SK-N-SH (cell line): ENCODE measurements at places on chromosomes 2 and 18.

DNA sequence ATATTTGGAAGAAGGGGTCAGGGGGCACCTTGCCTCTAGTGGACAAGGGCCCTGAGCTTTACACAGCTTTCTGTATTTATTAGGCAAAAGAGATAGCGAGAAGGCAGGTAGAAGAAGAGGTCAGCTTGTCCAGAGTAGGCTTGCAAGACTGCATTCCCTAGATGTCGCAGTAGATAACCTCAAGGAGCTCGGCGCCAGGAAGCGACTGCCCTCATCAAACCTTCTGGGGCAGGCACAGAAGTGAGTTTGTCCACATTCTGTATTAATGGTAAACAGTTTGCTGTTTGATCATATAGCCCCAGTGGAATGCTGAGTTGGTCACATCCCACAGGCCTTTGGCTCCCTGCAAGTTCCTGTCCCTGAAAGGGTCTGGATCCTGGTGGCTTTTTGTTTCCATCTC, 7.0 kb downstream of the CHCHD5 start:
- DNase-seq, result no peak

GRCh38 chr2:185142677-185143076, 544.3 kb downstream of the ZNF804A start:
- DNase-seq, result no peak

DNA sequence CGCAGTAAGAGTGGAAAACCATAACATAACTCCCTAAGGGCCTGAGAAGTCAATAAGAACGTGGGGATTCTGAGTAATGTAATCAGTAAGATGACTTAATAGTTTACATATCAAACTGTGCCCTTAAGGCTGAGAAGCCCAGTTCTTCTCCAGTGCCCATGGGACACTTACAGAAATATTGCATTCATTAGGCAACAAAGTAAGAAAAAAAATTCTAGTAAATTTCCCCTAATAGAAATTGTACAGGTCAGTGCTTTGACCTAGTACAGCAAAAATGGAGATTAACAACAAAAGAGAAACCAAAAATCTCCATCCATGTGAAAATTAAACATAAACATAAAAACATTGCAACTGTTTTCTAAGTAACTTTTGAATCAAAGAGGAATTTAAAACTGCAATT, 139.8 kb upstream of the HS6ST1 start:
- DNase-seq, result no peak

GRCh38 chr2:110143982-110144381, 28.4 kb upstream of the MALL start:
- DNase-seq, result no peak

- DNase-seq, result no peak
Measured at GRCh38 chr2:218956039-218956438, 3.4 kb upstream of the CDK5R2 start.

- DNase-seq, result peak; percentile 99
Measured at GRCh38 chr2:9205963-9206948, at the start of gene ASAP2. ASAP2 (plus strand) TSS chr2:9206812; CDS start chr2:9207105, 293 bp downstream.

- DNase-seq, result no peak
Measured at GRCh38 chr2:120885749-120886148, 150.1 kb downstream of the GLI2 start.

- DNase-seq, result no peak
Measured at GRCh38 chr2:137913169-137913568, 51.1 kb upstream of the HNMT start.

DNA sequence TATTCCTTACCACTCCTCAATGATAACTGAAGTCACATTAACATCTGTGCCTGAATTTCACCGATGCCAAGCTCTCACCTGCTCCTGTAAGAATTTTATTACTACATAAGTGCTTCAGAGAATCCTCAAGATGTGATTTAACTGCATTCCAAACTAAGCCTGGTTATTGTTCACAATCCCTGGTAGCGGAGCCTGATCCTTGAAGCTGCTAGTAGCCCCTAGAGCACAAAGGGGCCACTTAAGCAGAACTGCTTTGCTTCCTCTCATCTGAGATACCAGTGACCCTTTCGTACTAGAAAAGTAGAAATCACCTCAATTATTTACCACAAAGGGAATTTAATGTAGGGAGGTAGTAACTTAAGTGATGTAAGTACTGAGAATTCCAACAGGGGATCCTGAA, 529.6 kb downstream of the CPS1 start:
- no peak for DNase-seq

GRCh38 chr2:22153931-22154613, 1030.3 kb downstream of the TDRD15 start:
- peak; percentile 33 for DNase-seq

- DNase-seq, result no peak
Measured at GRCh38 chr2:165618806-165619205, 149.3 kb downstream of the CSRNP3 start.

DNA sequence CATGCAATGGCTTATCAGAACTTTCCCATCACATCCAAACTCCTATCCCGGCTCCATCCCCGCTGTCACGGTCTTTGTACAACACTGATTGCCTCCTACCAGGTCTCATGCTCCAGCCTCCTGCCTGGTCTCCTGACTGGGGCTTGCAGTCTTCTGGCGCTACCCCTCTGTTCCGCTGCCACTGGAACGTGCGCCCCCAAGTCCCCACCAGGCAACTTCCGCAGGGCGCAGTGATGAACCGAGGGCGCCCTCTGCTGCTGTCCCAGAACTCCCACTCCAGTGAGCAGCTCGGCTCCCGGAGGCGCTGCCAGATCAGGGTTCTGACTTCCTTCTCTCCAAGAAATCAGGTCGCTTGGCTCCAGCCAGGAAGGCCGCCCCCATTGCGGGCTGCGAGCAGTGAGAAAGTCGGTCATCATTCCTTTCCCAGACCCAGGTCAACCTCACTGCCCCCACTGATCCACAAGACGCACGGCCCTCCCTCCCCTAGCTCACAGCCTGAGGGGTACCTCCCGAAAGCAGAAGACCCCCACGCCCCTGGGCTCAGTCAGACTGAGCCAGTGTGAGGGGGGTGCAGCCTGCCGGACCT, 43.9 kb upstream of the RAB11FIP5 start:
- peak; percentile 83 for DNase-seq

DNA sequence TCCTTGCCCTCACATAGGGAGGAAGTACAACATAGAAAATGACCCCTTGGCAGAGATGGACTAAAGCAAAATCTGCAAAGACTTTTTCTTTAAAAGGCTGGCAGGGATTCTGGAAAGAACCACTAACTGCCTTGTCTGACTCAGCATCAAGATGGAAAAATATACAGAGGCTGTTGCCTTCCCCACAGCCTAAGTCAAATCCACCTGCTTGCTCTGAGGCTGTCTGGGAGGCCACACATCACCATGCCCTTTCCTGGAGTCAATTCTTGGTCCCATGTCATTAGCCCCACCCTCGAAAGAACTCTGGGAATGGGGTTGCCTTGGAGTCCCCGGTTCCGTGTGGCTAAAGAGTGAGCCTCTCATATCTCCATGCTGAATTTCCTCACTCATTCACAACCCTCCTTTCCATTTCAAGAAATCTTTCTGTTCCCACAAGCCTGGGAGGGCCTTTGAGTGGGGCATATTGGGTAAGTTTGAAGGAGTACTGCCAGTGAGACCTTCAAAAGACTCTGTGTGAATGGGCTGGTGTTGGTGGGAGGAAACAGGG, 39.4 kb downstream of the BMP10 start:
- DNase-seq, result no peak

- DNase-seq, result no peak
Measured at GRCh38 chr2:39570614-39571013, 95.1 kb upstream of the TMEM178A start.
